Stimulated activated CD8-positive, alpha-beta memory T cell treated with anti-CD3 and anti-CD28 coated beads, Interleukin-7, amount 100 ng/mL, for 48 hours (primary cell): ENCODE measurements at places on chromosomes 16 and 17.

DNA sequence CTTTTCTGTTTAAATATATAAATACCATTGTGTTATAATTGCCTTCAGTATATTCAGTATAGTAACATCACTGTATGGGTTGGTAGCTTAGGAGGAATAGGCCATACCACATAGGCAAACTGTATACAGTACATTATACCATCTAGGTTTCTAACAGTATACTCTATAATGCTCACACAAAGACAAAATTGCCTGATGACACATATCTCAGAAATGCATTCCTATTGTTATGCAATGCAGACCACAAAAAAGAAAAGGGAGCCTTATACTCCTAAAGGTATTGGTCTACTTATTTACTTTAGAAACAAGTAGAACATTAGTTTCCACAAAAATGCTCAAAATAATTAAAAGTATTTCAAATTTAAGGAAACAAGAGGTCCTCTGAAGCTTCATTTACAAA lies 47.9 kb downstream of the SETD6 start:
- DNase-seq = no peak

DNA sequence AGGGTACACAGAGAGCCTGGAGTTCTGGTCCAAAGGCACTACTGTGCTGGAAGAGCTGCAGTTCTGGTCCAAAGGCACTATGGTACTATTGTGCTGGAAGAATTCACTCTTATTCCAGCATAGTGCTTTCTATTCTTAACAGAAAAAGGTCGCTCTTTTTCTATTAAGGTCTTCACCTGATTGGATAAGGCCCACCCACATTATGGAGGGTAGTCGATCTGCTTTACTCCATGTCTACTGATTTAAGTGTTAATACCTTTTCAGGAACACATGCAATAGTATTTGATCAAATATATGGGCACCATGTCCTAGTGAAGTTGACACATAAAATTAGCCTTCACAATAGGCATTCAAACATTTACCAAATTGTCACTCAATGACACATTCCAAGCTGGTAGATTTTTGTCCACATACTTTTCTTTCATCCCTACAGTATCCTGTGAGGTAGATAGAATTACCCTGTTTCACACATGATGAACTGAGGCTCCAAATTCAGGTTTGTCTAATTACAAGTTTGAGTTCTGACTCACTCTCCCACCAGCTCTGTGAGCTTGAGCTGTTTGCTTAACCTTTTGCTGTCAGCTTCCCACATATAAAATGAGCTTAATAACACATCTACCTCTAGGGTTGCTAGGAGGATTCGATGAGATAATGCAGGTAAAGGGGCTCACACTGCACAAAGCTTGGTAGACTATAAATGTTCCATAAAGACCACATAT lies 129.9 kb downstream of the AIPL1 start:
- no peak for DNase-seq

- DNase-seq = peak; percentile 19
These were observed 40.4 kb upstream of the NDRG4 start for GRCh38 chr16:58459344-58460218.

DNA sequence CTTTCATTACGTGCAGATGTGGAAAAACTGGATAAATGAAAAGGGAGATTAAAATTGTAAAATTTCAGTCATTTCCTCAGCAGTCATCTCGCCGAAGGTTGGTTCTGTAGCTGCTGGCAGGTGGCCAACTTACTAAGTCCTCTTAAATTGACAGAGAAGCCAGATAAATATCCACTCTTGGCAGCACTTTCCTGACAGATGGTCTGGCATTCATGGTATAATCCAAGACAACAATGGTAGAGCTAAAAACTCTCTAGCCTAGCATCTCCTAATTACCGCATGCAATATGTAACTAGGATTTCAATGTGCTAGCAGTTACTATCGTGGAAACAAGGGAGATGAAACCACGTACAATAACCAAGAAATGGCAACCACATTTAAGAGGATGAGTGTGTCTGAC lies 306.3 kb downstream of the CNTNAP4 start:
- DNase-seq = no peak

- DNase-seq = no peak
These were observed 6.4 kb downstream of the CMTM2 start for GRCh38 chr16:66585481-66586239.

DNA sequence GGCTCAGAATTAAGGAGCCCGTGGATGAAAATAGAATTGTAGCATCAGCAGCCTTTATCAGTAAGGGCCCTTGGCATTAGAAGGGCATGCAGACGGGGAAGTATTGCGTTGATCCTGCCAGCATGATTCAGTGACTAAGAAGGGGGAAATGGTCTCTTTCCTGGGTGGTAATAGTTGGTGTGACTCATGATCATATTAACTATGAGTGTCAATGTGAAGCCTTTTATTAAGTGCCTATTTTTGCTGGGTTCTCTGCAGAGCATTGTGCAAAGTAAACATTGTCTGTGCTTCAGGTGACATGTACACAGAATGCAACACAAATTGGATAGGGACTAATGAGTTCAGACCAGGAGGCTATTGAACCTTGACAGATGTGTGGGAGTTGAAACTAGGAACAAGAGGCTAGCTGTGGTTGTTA lies 24.5 kb downstream of the RCVRN start:
- DNase-seq = no peak

GRCh38 chr17:77901481-77901880 lies 57.0 kb upstream of the TNRC6C start:
- no peak for DNase-seq

DNA sequence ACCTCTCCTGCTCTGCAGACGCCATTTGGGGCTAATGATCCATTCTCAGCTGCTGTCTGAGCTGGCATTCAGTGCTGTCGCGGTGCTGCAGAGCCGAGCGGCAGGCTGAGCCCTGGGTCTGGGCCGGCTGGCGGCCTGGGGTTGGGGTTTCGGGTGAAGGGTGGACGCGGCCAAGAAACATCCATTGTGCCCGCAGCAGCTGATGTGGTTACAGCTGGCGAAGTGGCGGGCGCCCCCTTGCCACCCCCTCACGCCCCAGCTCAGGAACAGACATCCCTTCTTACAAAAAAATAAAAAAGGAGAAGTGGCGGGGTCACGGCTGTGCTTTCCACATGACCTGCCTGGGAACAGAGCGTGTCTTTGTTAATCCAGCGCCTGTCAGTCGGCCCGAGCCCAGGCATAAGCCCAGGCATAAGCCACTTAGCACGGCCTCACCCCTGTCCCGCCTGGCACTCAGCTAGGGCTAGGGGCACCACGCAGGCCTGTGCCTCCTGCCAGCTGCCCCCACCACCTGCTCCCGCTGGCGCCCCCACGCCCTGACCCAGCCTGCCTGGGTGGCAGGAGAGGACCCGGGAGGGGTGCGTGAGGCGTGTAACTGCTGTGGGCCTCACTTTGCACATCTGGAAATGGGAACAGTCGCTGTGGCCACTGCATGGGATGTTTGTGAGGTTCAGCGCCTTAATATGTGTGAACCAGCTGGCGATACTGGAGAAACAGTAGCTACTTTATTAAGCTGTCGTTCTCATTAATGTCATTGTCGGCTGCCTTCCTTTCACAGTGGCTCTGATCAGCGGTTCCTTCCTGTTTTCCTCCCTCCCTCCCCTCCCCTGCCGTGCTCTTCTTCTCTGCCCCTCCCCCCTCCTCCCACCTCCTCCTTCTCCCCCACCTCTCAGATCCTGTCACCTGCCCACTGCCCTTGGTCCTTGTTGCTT lies 197.7 kb upstream of the CIBAR2 start:
- DNase-seq = no peak

GRCh38 chr17:21239680-21240368 lies 13.4 kb downstream of the NATD1 start:
- no peak for DNase-seq

DNA sequence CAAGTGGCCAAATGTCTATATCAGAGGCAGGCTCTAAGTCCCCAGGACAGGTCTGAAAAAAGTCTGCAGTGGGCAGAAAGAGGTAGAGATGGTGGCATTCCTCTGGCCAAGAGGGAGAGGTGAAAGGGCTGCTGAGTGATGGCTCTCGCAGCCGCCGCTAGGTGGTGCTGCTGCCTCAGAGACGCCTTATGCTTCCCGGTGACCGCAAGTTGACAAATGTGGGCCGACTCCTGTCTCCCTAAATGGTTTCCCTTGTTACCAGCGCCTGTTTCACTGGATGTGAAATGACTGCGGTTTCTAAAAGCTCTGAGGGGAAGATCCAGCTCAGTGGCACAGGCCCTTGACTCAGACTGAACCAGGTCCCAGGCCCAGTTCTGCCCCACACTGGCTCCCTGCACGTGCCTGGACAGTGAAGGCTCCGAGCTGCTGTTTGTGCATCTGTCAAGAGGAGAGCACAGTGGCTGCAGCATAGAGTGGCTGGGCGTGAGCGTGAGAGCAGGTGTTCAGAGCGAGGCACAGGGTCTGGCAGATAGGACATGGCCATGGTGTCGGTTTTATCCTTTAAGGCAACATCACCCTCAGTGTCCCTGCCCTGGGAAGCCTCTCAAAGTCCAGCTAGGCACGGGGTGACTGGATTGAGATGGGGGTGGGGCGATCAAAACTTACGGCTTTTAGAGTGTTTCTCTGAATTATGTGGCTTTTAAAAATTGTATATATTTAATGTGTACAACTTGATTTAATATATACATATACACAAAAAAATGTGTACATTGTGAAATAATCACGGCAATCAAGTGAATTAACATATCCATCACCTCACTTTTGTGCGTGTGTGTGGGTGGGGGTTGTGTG lies 19.9 kb downstream of the CLEC16A start:
- peak; percentile 78 for DNase-seq

DNA sequence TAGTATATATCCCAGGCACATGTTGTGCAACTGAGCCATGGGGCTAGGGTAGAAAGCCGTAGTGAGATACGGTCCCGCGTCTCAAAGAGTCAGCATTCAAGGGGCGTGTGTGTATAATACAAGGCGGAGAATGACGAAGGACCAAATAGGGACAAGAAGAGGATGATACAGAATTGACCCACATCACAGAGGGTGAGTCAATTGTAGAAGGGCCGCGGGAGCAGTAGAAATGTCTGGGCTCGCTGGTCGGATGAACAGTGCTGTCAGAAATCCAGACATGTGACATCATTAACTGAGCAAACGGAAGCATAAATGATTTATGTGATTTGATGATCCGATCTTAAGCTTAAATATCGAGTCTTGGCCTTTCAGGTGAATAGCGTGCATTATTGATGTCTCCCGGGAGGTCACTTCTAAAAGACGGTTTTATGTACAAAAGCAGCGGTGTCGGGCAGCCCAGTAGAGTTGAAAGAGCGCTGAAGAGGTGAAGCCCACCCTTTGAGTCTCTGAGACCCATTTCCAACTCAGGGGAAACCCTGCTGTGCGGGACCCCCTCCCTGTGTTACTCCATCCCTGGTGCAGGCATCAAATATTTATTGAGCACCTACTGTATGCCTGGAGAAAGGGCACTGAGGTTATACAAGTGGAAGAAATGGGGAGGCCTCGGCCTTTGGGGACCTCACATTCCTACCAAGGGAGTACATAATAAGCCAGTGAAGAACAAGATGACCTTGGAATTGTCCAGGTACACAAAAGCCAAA lies 45.1 kb downstream of the ATP2C2 start:
- no peak for DNase-seq

GRCh38 chr16:684071-684794 lies at the start of gene JMJD8:
JMJD8 (minus strand) TSS chr16:684334; CDS start chr16:684319, 15 bp downstream.
- DNase-seq = peak; percentile 96

- DNase-seq = no peak
These were observed 23.4 kb downstream of the MYO18A start for GRCh38 chr17:29156781-29157180.

DNA sequence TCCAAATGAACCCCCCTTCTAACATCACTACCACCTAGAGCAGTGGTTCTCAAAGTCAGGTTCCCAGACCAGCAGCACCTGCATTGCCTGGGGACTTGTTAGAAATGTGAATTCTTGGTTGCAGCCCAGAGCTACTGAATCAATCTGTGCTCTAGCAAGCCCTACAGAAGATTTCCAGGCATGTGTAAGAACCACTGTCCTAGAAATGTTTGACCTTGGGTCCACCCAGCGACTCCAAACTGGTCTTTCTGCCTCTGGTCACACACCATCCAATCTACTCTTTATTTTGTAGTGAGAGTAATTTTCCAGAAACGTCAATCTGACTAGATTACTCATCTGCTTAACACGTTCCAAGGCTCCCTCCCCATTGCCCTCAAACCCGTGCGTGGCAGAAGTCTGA lies 169.9 kb downstream of the HAPSTR1 start:
- DNase-seq = no peak

- no peak for DNase-seq
These were observed 83.4 kb upstream of the ZFHX3 start for GRCh38 chr16:73131156-73131862.

GRCh38 chr17:73566905-73567782 lies 77.1 kb downstream of the SDK2 start:
- no peak for DNase-seq

GRCh38 chr17:3982113-3982512 lies 17.9 kb upstream of the ATP2A3 start:
- DNase-seq = no peak

- peak; percentile 42 for DNase-seq
These were observed 4.8 kb downstream of the ARRB2 start for GRCh38 chr17:4715063-4715744.

GRCh38 chr17:30599428-30600059 lies 122.3 kb downstream of the GOSR1 start:
- DNase-seq = no peak

DNA sequence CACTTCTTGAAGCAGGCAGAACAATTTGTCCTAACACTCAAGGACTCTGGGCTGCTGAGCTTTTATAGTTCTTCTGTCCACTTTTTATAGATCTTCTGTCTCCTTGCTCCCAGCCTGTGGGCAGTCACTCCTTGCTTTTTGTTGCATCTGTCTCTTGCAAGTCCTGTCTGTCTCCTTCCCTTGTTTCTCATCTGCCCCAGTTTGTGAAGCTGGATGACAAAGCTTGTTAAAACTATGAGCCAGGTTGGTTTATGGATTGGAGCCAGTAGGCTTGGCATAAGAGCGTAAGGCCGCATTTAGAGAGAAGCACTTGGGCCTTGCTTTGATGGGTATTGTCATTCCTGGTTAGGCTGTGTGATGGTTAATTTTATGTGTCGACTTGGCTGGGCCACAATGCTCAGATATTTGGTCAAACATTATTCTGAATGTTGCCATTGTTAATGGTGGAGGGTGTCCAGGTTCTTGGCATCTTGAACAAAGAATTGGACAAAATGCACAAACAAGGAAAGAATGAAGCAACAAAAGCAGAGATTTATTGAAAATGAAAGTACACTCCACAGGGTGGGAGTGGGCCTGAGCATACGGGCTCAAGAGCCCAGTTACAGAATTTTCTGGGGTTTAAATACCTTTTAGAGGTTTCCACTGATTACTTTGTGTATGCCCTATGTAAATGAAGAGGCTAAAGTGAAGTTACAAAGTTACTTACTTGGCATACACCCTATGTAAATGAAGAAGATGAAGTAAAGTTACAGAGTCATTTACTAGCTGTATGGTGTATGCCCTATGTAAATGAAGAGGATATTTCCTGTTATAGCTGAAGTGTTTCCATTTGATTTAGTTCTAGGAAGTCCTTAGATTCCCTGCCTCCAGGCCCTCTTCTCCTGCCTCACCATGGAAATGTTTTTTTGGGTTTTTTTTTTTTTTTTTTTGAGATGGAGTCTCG lies 8.0 kb upstream of the CPPED1 start:
- no peak for DNase-seq

DNA sequence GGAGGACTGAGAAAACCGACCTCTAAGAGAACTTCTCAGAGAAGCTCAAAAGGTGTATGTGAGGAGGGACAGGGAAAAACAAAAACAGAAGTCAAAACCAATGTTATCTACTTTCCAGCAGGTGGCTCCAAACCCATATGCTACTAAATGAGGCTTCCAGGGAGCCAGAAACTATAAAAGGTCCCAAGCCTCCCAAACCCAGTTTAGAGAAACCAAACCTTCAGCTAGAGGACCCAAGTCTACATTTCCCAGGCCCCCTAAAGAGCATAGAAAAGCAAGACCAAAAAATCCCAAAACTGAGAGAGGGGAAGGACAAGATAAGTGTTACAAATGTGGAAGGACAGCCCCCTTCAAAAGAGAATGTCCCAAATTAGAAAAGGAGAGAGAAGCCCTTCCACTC lies 3.7 kb downstream of the HPR start:
- DNase-seq = no peak
